ENCODE measurements at places on chromosomes 5 and 9.

GRCh38 chr5:178319541-178320041 is 87.0 kb upstream of the PHYKPL start:
- no peaks in the 10 kb centered on the region for H3K27me3 ChIP-seq
- no peak overlapping the region for H3K4me3 ChIP-seq
- no peaks in the 10 kb centered on the region for H3K4me1 ChIP-seq
- H3K36me3 ChIP-seq: no peaks in the 10 kb centered on the region

- H3K36me3 ChIP-seq: no peaks in the 10 kb centered on the region
- H3K4me1 ChIP-seq: no peaks in the 10 kb centered on the region
- H3K27ac ChIP-seq: no peak overlapping the region
- DNase-seq: peak; percentile 4
Observed at GRCh38 chr5:41048986-41049385, 22.2 kb downstream of the MROH2B start.

- no peak overlapping the region for H3K4me3 ChIP-seq
- no peak for DNase-seq
- H3K27me3 ChIP-seq: no peaks in the 10 kb centered on the region
- H3K36me3 ChIP-seq: no peaks in the 10 kb centered on the region
Observed at GRCh38 chr9:108211411-108211955, 644.3 kb downstream of the ACTL7B start.

DNA sequence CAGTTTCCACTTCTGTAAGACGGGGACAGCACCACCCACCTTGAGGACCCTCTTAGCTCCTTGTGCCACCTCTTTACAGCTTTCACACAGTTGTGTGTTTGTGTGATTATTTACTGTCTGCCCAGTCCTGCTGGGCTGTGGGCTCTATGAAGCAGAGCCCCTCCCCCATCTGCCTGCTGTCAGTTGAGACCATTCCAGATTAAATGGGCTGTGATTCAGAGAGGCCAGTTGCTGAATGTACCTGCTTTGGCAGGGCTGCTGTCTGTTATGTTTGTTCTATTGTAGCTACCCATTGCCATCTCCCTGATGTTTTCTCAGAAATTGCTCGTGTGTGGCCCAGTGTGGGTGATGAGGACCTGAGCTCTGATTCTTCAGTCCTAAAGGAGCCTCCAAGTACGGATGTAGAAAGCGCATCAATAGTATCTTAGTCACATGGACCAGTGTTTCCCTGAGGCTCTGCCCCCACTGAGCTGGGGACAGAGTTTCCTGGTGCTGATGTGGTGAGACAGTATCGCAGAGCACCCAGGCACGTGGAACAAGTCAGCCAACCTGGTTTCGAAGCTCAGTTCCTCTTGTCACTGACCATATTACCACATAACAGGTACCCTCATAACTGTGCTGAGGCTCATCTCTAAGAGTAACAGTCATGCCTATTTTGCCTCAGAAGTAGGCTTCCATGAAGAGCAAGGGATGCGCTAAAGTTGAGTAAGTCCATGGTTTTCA is 3.7 kb downstream of the ANGPTL2 start:
- H3K4me1 ChIP-seq: peaks cover 38% of the 10 kb centered on the region
- no peak for DNase-seq
- H3K27ac ChIP-seq: no peak overlapping the region
- no peaks in the 10 kb centered on the region for H3K27me3 ChIP-seq
- no peak overlapping the region for H3K4me3 ChIP-seq
- H3K36me3 ChIP-seq: no peaks in the 10 kb centered on the region

GRCh38 chr5:113036321-113036720 is 59.7 kb downstream of the DCP2 start:
- no peak for DNase-seq
- peaks cover 18% of the 10 kb centered on the region for H3K36me3 ChIP-seq
- no peak overlapping the region for H3K4me3 ChIP-seq

DNA sequence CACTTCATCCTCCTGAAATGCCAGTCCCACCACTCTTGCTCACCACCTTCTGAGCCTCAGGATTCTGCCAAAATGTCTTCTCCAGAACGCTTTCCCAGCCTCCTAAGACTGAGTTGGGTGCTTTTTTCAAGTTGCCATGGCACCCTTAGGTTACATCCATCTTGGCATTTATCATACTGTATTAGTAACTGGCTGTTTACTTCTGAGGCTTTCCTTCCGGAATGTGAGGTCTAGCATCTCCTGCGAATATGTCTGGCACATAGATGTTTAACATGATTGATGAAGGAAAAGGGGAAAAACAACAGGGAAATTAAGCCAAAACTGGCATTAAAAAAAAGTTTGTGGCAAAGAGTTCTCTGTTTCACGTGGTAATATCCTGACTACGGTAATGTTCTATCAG is 24.9 kb downstream of the RNF130 start:
- peaks cover 16% of the 10 kb centered on the region for H3K4me1 ChIP-seq
- no peak overlapping the region for H3K27ac ChIP-seq
- H3K36me3 ChIP-seq: no peaks in the 10 kb centered on the region
- H3K27me3 ChIP-seq: no peaks in the 10 kb centered on the region

DNA sequence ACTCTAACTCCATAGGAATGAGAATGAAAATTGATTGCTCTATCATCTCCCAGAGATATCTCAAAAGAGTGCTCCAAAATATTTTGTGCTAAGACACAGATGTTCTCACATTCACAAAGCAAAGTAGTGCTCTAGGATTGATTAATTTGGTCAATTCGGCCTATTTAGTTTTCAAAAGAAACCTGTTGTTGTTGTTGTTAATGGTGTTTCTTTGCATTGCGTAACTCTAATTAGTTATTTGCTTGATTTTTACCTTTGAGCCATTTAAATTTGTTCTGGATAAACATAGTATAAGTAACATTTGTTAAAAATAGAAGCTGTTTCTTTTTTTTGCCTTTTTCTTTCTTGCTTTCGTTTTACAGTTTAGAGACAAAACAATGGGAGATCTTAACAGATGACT is 382.5 kb downstream of the CAAP1 start:
- no peaks in the 10 kb centered on the region for H3K27me3 ChIP-seq
- no peaks in the 10 kb centered on the region for H3K4me1 ChIP-seq
- H3K36me3 ChIP-seq: no peaks in the 10 kb centered on the region
- no peak overlapping the region for H3K4me3 ChIP-seq
- DNase-seq: no peak
- no peak overlapping the region for H3K27ac ChIP-seq

DNA sequence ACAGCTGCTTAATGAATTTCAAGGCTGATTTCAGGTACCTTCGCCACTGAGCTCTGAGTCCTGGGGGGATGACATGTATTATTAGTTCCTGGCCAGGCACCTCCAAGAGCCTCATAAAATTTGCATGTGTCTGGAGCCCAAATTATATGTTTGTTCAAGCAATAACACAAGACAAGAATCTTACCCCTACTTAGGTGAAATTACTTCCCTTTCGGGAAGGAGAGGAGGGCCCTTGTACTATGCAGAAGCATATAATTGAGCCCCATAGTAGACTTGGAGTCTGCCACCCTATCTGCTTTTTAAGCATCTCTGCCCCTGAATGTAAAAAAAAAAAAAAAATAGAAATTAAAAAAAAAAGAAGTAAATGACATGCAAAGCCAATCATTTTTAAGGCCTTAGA is 13.0 kb upstream of the TMEM38B start:
- no peaks in the 10 kb centered on the region for H3K4me1 ChIP-seq
- no peak for DNase-seq
- no peak overlapping the region for H3K4me3 ChIP-seq
- no peak overlapping the region for H3K27ac ChIP-seq

DNA sequence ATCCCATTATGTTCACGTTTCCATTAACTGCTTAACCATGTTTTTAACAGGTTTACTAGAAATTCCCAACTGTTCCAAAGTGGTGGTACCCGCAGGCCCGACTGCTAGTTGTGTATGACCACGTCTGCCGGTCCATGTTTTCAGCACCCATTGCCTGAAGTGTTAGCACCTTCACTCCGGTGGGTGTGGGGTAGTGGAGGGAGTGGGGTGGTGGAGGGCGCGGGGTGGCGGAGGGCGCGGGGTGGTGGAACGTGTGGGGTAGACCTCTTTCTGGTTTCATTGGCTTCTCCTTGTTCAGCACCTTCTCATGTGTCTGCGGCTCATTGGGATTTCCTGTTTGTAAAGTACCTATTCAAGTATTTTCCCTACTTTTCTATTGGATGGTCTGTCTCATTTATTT is 37.7 kb downstream of the TPPP start:
- no peak for DNase-seq
- H3K4me3 ChIP-seq: no peak overlapping the region
- no peak overlapping the region for H3K27ac ChIP-seq
- no peaks in the 10 kb centered on the region for H3K27me3 ChIP-seq

DNA sequence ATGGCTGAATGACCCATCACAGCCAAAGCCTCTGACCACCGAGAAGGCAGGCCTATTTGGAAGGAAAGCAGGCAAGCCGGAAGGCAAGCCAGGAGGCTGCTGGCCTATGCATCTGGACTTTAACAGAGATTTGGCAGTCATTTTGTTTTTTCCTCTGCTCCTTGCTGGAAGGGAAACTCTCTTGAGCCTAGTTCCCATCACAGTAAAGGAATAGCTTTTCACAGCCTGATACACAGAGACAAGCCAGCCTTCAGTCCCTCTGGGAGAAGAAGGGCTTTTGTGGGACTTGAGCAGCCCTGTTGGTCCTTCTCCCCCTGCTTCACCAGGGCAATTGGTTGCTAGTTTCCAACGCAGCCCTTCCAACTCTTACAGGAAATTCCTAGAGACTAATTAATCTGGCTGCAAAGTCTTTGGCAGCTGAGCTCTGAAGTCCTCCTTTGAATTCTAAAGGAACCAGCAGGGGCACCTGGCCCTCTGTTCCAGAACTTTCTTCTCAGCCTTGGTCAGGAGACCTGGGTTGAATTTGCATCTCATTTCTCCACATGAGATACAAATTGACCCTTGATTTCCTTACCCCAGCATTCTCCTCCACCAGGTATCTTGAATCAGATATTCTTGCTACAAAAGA is 157.3 kb upstream of the EPB41L4A start:
- no peak for DNase-seq
- H3K4me3 ChIP-seq: no peak overlapping the region
- H3K27me3 ChIP-seq: no peaks in the 10 kb centered on the region
- H3K27ac ChIP-seq: peak overlapping the region; percentile 44
- peaks cover 11% of the 10 kb centered on the region for H3K4me1 ChIP-seq

DNA sequence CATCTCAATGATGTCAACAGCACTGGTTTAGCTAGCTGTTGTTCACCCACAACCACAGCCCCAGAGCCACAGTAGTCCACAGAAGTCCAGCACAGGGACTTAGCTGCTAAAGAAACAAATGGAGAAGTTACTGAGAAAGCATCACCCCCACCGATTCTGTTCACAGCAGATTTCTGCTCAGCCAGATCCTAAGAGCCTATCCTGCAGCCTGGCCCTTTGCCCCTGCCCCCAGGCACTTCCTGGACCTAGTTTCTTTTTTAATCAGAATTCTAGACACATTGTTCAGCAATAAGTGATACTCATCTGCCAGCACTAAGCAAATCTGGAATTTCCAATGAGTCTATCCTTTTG is 7.4 kb downstream of the B4GALT1 start:
- peak overlapping the region; percentile 98 for H3K27ac ChIP-seq
- no peaks in the 10 kb centered on the region for H3K27me3 ChIP-seq
- peak; percentile 73 for DNase-seq
- H3K36me3 ChIP-seq: no peaks in the 10 kb centered on the region
- H3K4me3 ChIP-seq: no peak overlapping the region
- H3K4me1 ChIP-seq: peaks cover 75% of the 10 kb centered on the region

GRCh38 chr5:73292816-73293459 is 119.9 kb downstream of the TMEM174 start:
- no peak for DNase-seq
- no peak overlapping the region for H3K27ac ChIP-seq
- no peaks in the 10 kb centered on the region for H3K4me1 ChIP-seq
- no peaks in the 10 kb centered on the region for H3K36me3 ChIP-seq
- H3K4me3 ChIP-seq: no peak overlapping the region

GRCh38 chr9:90526386-90526785 is 116.2 kb downstream of the DIRAS2 start:
- no peak overlapping the region for H3K27ac ChIP-seq
- H3K27me3 ChIP-seq: no peaks in the 10 kb centered on the region
- H3K4me3 ChIP-seq: no peak overlapping the region

DNA sequence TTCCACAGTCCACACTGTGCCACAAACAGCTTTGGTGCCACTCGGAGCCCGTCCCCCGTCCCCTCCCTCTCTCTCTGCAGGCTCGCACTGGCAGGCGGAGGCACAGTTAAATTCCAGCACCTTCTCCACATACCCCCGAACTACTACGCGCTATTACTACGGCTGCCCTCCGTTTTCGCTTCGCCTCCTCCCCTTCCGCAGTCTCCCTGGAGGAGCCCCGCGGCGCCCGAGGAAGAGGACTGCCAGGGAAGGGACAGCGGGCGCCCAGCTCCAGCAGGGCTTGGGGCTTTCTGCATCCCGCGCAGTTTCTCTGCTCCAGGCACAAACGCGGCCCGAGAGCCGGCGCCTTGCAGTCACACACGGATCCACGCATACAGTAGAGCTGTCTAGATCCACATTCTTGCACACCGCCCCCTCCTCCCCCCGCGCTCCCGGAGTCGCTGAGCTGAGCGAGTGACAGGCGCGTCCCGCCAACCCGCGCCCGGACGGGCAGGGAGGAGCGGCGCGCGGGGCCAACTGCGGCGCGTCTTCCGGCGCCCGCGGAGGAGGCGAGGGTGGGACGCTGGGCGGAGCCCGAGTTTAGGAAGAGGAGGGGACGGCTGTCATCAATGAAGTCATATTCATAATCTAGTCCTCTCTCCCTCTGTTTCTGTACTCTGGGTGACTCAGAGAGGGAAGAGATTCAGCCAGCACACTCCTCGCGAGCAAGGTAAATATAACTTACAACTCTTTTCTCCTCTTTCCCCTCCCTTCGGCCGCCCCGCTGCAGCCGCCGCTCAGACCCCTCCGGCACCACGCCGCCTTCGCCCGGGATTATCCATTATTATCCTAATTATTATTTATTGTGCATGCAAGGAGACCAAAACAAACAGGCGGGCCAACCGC is at the start of gene SMARCA2:
Gene SMARCA2, plus strand, starts transcription at position 652 of the 885 bp plus-strand sequence. CDS start 13,676 bp downstream, outside the sequence.
- no peaks in the 10 kb centered on the region for H3K27me3 ChIP-seq
- H3K27ac ChIP-seq: peak within 1 kb of the TSS; percentile 93
- peaks cover 18% of the 10 kb centered on the region for H3K4me1 ChIP-seq

- no peak overlapping the region for H3K4me3 ChIP-seq
- H3K27ac ChIP-seq: no peak overlapping the region
- peaks cover 98% of the 10 kb centered on the region for H3K36me3 ChIP-seq
Observed at GRCh38 chr5:638501-639252, 26.5 kb downstream of the CEP72 start.

- H3K4me1 ChIP-seq: no peaks in the 10 kb centered on the region
- no peaks in the 10 kb centered on the region for H3K27me3 ChIP-seq
- no peaks in the 10 kb centered on the region for H3K36me3 ChIP-seq
Observed at GRCh38 chr5:53194086-53194485, 84.5 kb upstream of the MOCS2 start.

- H3K36me3 ChIP-seq: no peaks in the 10 kb centered on the region
- DNase-seq: peak; percentile 36
- H3K27ac ChIP-seq: no peak overlapping the region
Observed at GRCh38 chr5:173969167-173970049, 19.6 kb upstream of the C5orf47 start.

- H3K27ac ChIP-seq: no peak overlapping the region
- no peaks in the 10 kb centered on the region for H3K36me3 ChIP-seq
- H3K27me3 ChIP-seq: no peaks in the 10 kb centered on the region
- DNase-seq: no peak
Observed at GRCh38 chr5:19258686-19259085, 729.3 kb downstream of the CDH18 start.

- no peak overlapping the region for H3K4me3 ChIP-seq
- DNase-seq: no peak
- no peak overlapping the region for H3K27ac ChIP-seq
- H3K27me3 ChIP-seq: no peaks in the 10 kb centered on the region
Observed at GRCh38 chr9:129864991-129865647, 29.9 kb downstream of the USP20 start.

Data from stomach (tissue), 19 donors.